ENCODE measurements at places on chromosomes 2 and 18.

DNA sequence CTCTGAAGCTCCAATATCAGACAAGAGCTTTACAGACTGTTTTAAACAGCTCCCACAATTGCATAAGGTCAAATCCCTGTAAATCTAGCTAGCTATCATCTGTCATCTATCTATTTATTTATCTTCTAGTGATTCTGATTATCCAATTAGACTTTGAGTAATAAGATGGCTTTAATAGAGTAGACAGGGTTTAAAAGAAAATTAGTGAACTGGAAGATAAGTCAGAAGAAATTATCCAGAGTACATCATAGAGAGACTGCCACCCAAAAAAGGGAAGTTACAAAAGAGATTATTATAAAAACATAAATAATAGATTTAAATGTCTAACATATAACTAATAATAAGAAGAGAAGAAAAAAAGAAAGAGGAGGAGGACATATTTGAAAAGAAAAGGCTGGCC is 8.0 kb upstream of the ZC3H8 start:
- no peak for DNase-seq

- DNase-seq: no peak
These were observed 376.6 kb downstream of the HRH4 start for GRCh38 chr18:24837066-24837465.

GRCh38 chr2:190986221-190986953 is 27.6 kb downstream of the STAT1 start:
- DNase-seq: no peak

DNA sequence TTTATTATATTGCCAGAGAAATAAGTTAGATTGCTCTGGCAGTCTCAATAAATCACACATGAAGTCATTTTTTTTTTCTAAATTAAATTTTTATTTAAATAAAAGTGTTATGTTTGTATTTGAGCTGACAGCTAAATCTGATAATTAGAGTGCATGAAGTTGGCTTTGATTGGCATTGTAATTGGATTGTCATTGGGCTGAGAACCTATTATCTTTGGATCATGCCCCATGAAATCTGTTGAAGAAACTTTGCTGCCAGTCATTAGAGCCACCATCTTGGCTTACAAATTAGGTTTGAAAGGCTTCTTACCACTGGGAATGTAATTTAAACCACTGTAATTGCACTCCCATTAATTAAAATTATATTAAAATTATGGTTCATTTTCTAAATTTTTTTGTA is 507.9 kb upstream of the FANCL start:
- DNase-seq: no peak

GRCh38 chr2:67503066-67503795 is 106.1 kb downstream of the ETAA1 start:
- DNase-seq: no peak

DNA sequence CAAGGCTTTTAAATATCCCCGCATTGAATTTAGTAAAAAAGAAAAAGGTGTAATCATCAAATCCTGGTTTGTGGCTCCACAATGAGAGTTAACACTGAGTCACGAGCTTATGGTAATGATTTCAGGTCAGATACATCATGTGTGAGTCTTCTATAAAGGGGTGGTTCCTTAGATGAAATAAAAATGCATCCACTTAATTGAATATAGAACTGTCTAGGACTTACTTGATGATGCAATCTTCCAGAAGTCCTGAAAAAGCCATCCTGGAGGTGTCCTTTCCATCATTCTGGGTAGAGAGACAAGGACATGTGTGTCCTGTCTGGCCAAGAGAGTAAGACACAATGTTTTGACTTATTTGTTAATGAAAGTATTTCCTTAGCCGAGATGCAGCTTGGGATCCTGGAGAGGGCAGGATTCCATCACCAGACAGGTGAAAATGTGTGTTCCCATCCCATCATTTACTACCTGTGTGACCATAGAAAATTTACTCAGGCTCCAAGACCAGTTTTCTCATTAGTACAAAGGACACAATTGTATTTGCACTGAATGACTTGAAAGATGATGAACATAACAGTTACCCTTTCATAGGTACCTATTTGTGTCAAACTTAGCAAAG is 1539.8 kb upstream of the PIK3C3 start:
- DNase-seq: no peak

- DNase-seq: no peak
These were observed 386.3 kb downstream of the PARD3B start for GRCh38 chr2:204931562-204931961.

DNA sequence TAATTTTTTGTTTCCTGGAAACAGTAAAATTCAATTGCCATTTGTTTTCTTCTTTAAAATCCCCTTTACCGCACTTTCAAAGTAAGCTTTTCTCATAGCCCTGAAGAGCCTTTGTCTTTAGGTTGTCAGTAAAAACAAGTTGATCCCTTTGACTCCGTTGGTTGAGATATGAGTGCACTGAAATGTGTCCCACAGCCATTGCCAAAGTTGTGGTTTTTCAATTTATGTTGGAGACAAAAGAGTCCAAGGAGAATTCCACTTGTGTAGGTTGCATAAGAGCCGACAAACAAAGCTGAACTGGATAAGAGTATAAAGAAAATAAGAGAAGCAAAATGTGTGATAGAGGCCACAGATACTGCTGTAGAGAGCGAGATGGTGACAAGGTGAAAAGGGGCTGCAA is 26.1 kb upstream of the HNMT start:
- no peak for DNase-seq

DNA sequence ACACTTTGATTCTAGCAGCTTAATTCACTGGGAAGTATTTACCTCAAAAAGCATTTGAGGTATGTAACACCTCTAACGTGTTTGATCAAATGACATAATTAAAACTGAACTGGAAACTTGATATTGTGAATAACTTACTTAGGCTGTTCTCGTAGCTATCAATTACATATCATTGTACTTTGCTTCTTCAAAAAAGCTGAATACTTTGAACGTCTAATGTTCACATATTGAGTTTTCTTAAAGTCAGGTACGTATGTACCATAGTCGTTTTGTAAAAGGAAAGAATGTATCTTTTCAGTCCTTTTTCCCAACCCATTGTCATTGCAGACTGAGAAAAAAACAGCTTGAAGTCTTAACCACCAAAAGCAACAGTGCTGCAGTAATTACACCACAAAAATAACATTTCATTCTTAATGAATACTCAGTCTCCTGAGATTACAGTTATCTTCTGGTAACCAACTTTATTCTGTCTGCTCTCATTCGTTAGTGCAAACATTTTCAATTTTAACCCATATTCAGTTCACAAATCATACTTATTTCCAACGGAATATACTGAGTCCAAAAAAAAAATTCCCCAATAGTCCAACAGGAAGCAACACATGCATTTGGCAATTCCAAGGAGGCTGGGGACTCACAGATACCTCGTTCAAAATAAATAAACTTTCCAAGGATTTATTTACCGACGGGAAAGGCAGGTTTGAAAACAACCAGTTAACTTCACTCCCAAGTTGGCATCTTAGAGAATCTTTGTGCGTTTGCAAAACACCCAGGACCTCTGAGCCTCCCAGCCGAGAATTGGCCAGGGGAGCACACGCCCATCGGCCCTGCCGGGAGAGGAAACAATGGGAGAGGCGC is 1.1 kb downstream of the CHN1 start:
- no peak for DNase-seq

- no peak for DNase-seq
These were observed 64.0 kb upstream of the MCFD2 start for GRCh38 chr2:46979571-46979979.

DNA sequence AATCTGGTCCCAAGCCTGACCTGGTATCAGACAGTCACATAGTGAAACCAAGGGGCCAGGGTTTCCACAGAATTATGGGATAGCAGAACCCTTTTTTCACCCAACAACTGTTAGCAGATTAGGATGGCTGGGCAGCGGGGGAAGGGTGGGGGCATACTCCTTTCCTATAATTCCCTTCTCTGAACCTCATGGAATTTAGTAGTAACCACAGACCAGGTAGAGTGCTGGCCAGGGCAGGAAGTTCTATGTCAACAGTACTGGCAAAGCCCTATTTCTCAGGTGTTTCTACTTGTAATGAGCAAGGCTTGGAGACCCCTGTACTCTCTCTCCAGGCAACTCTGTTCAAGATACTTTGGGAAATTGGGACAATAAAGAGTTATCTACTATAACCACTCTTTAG is 174.6 kb downstream of the THADA start:
- DNase-seq: no peak

- DNase-seq: peak; percentile 72
These were observed 3.3 kb upstream of the HJURP start for GRCh38 chr2:233857511-233858141.

DNA sequence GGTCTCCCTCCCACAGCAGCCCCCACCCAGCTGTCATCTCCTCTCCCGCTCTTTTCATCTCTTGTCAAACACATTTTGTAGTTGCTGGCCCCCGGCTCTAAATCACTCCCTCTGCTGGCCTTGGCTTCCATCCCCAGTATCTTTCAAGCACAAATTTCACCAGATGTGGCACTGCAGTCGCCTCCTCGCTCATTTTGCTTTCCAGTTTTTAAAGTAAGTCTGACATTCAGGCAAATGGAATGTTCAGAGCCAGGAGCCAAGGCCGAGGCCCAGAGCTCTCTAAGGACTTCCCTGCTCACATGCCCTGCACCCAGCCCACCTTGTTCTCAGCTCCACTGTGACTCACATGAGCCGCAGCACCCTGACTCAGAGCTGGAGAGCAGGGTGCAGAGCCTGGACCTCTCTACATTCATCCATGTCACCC is 158.4 kb downstream of the GALNT14 start:
- DNase-seq: no peak

GRCh38 chr2:1222056-1222455 is 191.2 kb upstream of the TPO start:
- DNase-seq: no peak

- DNase-seq: no peak
These were observed 52.7 kb downstream of the ATP9B start for GRCh38 chr18:79121746-79122474.

GRCh38 chr18:35043207-35043606 is 2.0 kb downstream of the MAPRE2 start:
- no peak for DNase-seq

GRCh38 chr2:11651856-11652548 is 18.0 kb downstream of the NTSR2 start:
- no peak for DNase-seq
